ENCODE measurements at places on chromosomes 3 and 15.

DNA sequence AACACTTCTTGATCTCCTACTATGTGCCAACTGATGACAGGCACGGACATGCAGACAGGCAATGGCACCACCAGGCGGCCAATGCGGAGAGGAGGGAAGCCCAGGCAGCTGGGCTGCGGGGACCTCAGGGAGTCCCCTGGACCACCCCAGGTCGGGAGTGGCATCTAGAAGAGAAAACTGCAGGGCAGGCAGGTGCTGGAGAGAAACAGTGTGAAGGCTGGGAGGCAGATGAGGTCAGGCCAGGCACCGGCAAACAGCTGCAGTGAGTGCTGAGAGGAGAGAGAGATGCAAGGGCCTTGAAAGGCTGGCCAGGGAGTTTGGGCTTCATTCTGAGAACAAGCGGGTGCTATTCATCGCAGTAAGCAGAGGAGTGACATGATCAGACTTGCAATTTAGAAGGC lies 29.1 kb downstream of the SLC6A1 start:
- no peak for DNase-seq

GRCh38 chr3:125032100-125032643 lies 23.6 kb downstream of the HEG1 start:
- no peak for DNase-seq

DNA sequence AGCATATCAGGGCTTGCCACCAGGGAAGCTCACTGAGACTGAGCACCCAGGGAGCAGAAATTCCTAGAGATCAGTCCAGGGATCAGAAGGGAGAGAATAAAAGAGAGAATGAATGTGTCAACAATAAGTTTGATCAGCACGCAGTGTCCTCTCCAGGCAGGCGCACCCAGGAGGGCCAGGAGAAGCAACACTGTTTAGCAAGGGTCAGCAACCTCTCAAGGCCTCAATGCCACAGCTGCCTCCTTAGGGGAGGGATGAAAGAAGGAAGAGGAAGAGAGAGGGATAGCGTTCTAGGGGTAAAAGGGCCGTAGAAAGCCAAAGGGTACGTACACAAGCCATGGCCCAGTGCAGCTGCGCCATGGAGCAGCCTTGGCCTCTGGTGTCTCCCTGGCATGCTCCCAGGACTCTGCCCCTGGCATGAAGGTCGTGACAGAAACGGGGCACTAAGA lies 399.8 kb downstream of the SHQ1 start:
- DNase-seq, result no peak

GRCh38 chr3:46215810-46216414 lies 7.8 kb upstream of the CCR1 start:
- DNase-seq, result no peak

DNA sequence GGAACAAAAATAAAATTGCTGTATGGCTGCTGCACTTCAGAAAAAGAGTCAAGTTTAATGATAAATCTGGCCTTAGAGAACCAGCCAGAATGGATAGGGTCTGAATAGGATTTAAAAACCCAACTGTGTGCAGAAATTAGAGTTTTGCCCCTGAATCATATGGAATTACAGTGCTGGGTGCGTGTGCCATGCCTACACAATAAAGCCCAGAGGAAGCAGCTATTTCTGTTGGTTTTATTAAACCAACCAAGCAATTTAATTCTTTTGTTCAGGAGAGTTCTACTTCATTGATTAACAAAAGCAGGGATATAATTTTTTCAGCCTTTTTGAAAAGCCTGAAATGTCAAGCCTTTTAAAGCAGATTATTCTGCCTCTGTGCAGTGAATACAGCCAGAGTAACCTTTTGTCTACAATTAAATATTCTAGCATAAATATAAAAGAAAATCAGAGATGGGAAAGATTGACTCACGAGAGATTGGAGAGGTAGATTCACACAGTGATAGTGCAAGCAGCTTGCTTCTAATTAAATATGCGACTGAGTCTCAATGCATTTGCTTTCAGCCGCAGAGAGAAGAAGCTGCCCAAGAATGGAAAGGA lies 66.7 kb upstream of the DNAJC19 start:
- DNase-seq, result no peak

- peak; percentile 12 for DNase-seq
Measured at GRCh38 chr3:156643729-156644389, 30.5 kb upstream of the TIPARP start.

DNA sequence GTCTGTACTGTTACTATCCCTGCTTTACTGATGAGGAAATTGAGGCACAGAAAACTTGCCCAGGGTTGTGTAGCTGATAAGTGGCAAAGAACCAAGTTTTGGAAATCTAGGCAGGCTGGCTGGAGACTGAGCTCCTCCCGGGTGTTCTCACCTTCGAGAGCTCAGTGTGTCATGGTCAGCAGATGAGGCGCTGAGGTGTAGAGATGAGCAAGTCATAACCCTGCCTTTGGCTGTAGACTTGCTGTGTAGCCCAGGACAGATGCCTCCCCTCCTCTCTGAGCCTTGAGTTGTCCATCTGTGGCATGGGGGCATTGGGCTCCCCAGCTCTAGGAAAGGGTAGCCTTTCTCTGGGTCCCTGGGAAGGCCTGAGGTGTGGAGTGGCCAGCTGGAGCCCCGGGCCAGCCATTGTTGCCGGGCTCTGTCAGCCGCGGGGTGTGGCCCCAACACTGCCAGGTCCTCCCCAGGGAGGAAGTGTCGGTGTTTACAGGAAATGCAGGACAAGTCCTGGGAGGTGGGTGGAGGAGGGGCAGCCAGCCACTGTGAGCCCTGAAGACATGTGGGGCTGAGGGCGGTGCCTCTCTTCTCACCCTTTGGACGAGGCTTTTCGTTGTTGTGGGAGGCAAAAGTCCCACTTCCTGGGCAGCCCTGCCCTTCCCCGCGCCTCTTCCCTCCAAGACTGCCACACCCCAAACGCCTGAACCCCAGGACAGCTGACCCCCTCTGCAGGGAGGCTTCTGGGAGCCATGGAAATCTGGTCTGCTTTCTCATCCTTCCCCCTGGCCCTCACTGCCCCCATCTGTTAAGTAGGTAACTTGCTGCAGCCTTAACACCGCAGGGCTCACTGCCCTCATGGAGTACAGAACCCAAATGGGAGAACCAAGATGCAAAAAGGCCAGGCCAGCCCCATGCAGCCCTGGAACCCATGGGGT lies 29.1 kb downstream of the FGD5 start:
- peak; percentile 38 for DNase-seq

GRCh38 chr3:66606868-66607267 lies 106.0 kb upstream of the LRIG1 start:
- DNase-seq, result no peak

DNA sequence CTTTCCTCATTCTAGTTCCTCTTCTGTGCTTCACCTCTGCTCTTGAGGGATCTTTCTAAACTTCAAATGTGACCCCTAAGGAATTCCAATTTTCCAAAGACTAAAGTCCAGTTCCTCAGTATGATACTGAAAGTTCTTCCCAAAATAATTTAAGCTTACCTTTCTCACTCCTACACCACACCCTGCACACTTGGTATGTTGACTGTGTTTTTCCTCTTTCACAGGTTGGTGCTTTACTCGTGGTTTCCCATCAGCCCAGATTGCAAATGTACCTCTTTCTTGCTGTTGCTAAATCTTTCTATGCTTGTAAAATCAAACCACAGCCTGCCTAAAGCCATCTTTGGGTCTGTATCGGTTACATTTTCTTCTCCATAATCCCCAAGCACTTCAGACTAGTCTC lies 30.5 kb upstream of the CLDN16 start:
- DNase-seq, result no peak

- DNase-seq, result no peak
Measured at GRCh38 chr15:91047545-91048199, 25.3 kb upstream of the VPS33B start.

DNA sequence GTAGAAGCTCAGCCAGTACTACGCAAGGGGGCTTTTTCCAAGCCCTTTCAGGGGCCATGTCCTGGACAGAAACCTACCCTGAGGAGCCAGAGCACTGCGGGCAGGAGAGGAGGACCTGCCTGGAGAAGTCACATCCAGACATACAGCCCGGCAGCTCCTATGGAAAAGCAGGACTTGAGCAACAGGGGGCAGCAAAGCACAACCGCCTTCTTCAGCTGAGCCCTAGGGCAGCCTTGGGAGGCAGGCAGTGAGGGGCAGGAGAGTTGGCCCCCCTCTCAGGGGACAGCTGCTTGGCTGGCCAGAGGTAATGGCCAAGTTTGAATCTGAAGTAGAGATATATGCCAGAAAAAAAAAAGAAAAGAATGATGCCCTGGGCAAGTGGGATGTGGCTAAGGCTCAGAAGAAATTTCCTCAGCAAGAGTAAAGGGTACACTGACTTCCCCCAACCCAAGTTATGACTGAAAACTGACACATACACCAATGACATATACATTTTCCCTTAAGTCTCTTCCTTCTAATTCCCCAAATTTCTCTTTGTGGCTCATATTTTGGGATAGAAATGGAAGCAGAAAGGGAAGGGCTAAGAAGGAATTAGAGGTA lies 56.9 kb downstream of the CYP19A1 start:
- no peak for DNase-seq

DNA sequence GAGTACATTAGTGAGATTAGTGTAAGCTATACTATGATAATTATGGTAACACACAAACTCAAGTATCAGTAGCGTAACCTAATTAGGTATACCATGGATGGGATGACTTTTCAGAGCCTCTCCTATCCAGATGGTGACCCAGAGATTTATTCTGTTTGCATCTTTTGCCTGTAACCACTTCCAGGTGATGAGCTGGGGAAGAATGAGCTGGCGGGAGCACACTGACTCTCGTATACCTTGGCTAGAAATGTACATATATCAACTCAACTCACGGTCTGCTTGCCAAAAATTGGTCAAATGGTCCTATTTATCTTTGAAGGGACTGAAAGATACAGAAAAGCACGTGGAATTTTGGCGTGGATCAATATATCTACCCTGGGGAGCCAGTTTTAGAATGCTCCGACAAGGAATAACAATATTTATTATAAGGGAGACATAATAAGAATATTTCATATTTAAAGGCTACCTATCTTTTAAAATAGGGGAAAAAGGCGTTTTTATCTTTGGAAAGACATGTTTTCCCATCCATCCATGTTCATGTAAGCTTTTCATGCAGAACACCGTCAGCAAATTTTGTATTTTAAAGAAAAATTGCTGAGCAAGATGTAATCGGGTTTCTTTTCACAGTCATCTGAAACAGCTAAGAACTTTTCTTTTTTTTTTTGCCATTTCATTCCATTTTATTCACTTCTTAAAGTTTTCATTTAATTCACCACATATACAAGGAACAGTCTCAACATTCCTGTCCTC lies 502.6 kb upstream of the CBLB start:
- no peak for DNase-seq

- DNase-seq, result no peak
Measured at GRCh38 chr15:84653584-84653909, 536 bp downstream of the WDR73 start.

GRCh38 chr3:47542471-47543173 lies 29.1 kb upstream of the ELP6 start:
- no peak for DNase-seq

DNA sequence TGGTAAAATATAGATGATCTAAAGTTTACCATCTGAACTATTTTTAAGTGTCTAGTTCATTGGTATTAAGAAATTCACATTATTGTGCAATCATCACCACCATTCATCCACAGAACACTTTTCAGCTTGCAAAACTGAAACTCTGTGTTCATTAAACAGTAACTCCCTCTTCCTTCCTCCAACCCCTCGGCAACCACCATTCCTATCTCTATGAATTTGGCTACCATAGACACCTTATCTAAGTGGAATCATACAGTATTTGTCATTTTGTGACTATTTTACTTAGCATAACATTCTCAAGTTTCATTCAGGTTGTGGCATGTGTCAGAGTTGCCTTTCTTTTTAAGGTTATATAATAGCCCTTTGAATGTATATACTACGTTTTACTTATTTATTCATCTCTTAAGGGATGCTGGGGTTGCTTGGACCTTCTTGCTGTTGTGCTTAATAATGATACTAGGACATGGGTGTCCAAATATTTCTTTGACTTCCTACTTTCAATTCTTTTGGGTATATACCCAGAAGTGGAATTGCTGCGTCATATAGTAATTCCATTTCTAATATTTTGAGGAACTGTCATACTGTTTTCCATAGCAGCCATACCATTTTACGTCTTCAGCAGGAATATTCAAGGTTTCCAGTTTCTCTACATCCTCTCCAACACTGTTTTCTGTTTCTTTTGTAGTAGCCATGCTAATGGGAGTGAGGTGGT lies 20.9 kb downstream of the KAT2B start:
- no peak for DNase-seq

DNA sequence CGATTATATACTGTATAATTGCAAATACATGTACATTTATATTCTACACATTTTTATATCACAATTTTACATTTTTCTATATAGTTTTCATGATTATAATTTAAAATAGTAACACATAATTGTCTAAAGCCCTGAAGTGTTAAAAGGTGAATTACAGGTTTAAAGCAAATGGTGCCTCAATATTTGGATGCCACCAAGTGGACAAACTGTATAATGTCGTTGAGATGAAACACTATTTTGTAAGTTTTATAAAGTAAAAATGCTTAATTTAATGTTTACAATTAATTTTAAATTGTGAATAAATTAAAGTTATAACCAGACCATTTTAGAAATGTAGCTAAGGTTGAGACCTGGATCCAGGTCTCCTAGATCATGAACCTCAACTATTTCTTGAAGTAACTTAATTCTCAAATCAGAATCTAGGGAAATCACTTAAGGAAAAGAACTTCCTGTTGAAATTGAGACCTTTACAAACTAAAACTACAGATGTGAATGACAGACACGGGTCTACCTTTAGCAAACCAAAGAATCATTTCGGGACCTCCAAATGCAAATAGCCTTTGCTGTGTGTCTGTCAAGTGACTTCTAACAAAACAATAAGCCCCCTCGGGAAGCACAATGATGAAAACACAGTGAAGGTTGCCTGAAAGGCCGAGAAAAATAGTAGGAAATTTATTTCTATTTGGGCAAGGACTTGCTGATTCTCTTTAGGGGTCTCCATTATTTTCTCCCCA lies 37.8 kb downstream of the EHHADH start:
- no peak for DNase-seq

- DNase-seq, result no peak
Measured at GRCh38 chr3:23856286-23856685, 50.5 kb downstream of the UBE2E1 start.

DNA sequence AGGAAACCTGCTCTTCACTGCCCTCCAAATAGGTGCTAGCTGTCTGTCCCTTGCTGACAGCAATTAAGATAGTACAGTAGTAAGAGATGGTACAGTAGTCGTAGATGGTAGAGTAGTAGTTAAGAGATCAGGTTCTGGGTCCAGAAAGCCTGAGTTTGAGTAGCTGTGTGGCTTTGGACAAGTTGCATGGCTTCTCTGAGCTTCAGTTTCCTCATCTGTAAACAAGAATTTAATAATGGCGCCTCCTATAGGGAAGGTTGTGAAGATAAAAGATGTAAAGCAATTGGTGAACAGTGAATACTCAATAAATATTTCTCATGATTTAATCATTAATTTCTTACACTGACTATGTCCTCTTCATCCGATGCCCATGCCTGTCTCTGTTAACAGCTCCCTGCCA lies 86.9 kb upstream of the BCL6 start:
- no peak for DNase-seq

GRCh38 chr15:68201153-68201878 lies 3.8 kb downstream of the CALML4 start:
- DNase-seq, result no peak

GRCh38 chr15:64045774-64046420 lies 388 bp downstream of the DAPK2 start:
- DNase-seq, result peak; percentile 42

- DNase-seq, result no peak
Measured at GRCh38 chr3:81451611-81452010, 309.8 kb downstream of the GBE1 start.

Measured in GM18507 (cell line).